Neural progenitor cell (in vitro differentiated cells): ENCODE measurements at places on chromosomes 6 and 20. TPM values are rescaled to one million over a fixed set of nuclear protein-coding genes. Genes with fewer than 3 reads are reported as not detected.
A peak's percentile ranks its signal among the peaks of the same experiment; 100 is the strongest.

DNA sequence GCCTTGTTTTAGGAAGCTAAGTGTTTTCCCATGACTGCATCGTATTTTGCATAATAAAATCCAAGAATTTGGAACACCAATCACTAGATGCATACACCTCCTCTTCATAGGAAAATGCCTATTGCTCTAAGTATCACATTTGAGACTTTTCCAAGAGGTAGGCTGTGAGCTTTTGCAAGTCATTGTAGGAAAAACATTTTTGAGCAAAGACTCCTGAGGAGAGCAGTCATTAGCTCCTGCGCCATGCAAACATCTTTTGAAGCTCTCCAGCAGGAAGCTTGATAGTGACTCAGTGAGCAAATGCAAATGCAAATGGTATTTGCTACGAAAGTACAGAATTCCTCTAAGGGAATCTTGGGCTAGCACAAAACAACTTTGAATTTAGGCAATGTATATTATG is 750.4 kb downstream of the QKI start:
- no peak for DNase-seq
- H3K27me3 ChIP-seq: no peaks in the 10 kb centered on the region
- H3K4me1 ChIP-seq: peaks cover 7% of the 10 kb centered on the region
- H3K27ac ChIP-seq: no peak overlapping the region
- H3K4me3 ChIP-seq: no peak overlapping the region

GRCh38 chr6:70398783-70399728 is 14.3 kb upstream of the FAM135A start:
- no peaks in the 10 kb centered on the region for H3K4me1 ChIP-seq
- no peak overlapping the region for H3K27ac ChIP-seq
- no peak overlapping the region for H3K4me3 ChIP-seq
- H3K36me3 ChIP-seq: no peaks in the 10 kb centered on the region
- no peak for DNase-seq

DNA sequence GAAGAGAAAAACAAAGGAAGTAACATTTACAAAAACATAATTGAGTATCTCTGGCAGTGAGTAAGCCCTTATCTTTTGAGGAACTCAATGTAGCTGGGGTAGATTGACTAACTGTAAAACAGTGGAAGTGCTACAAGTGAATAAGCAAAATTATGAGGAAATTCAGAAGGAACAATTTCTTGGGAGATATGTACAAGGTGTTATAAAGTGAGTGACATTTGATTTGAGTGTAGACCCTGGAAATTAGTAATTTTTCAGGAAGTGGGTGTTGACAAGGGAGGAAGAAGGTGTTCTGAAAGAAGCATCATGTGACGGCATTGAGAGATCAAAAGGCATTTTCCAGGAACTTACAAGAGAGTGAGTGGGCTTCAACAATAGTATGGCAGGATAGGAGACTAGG is 22.2 kb downstream of the XRN2 start:
- DNase-seq: no peak
- no peak overlapping the region for H3K27ac ChIP-seq
- H3K27me3 ChIP-seq: no peaks in the 10 kb centered on the region
- no peaks in the 10 kb centered on the region for H3K36me3 ChIP-seq
- H3K4me1 ChIP-seq: peaks cover 16% of the 10 kb centered on the region

GRCh38 chr6:7052443-7053011 is 55.2 kb upstream of the RREB1 start:
- H3K27me3 ChIP-seq: peaks cover 55% of the 10 kb centered on the region
- H3K4me1 ChIP-seq: peaks cover 9% of the 10 kb centered on the region
- H3K27ac ChIP-seq: no peak overlapping the region
- DNase-seq: peak; percentile 58
- peak overlapping the region; percentile 70 for H3K4me3 ChIP-seq

GRCh38 chr6:87473419-87473903 is 687 bp downstream of the SLC35A1 start:
- H3K27me3 ChIP-seq: no peaks in the 10 kb centered on the region
- H3K27ac ChIP-seq: no peak overlapping the region
- peak; percentile 39 for DNase-seq
- peaks cover 6% of the 10 kb centered on the region for H3K4me1 ChIP-seq
- no peaks in the 10 kb centered on the region for H3K36me3 ChIP-seq

- H3K27me3 ChIP-seq: no peaks in the 10 kb centered on the region
- H3K36me3 ChIP-seq: no peaks in the 10 kb centered on the region
- no peaks in the 10 kb centered on the region for H3K4me1 ChIP-seq
- no peak overlapping the region for H3K27ac ChIP-seq
- no peak overlapping the region for H3K4me3 ChIP-seq
- DNase-seq: no peak
Measured at GRCh38 chr6:26071135-26071534, 16.1 kb upstream of the HFE start.

DNA sequence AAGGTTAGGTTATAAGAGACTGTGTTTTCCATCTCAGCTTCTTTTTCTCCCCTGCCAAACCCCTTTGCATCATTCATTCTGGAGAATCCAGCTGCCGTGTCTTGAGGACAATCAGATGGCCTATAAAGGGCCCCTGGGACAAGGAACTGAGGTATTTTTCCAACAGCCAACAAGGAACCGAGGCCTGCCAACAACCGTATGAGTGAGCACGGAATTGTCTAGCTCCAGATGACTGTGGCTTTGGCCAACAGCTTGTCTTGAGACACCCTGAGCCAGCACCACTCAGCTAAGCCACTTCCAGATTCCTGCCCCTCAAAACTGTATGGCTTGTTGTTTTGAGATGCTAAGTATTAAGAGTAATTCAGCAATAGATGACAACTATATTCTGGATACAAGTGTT is 433.7 kb upstream of the HSF2 start:
- no peaks in the 10 kb centered on the region for H3K27me3 ChIP-seq
- DNase-seq: no peak
- no peak overlapping the region for H3K27ac ChIP-seq

GRCh38 chr6:166532302-166532701 is 54.2 kb downstream of the RAMACL start:
- DNase-seq: no peak
- no peak overlapping the region for H3K27ac ChIP-seq
- no peaks in the 10 kb centered on the region for H3K27me3 ChIP-seq
- no peaks in the 10 kb centered on the region for H3K36me3 ChIP-seq
- no peak overlapping the region for H3K4me3 ChIP-seq

OLIG3 gene
- total RNA-seq: not detected in 2 replicates

CCN6 gene
- not detected in 2 replicates for total RNA-seq
